ENCODE measurements at places on chromosomes 6 and 20. TPM values are rescaled to one million over a fixed set of nuclear protein-coding genes. Genes with fewer than 3 reads are reported as not detected.

The SLC35B3 gene
- total RNA-seq = 31.2 TPM

The FOXQ1 gene
- total RNA-seq = not detected

The PACRG gene
- total RNA-seq = not detected

The NFKBIL1 gene
- total RNA-seq = 23.5 TPM

The RAET1E gene
- not detected for total RNA-seq

The PAQR8 gene
- 4.8 TPM for total RNA-seq

The FOXP4 gene
- 7.2 TPM for total RNA-seq

The MYO6 gene
- total RNA-seq = 28.7 TPM
